Activated T-cell treated with anti-CD3 and anti-CD28 coated beads, Interleukin-2, amount 50 U/mL, for 72 hours (primary cell): ENCODE measurements at places on chromosomes 12 and 14.

DNA sequence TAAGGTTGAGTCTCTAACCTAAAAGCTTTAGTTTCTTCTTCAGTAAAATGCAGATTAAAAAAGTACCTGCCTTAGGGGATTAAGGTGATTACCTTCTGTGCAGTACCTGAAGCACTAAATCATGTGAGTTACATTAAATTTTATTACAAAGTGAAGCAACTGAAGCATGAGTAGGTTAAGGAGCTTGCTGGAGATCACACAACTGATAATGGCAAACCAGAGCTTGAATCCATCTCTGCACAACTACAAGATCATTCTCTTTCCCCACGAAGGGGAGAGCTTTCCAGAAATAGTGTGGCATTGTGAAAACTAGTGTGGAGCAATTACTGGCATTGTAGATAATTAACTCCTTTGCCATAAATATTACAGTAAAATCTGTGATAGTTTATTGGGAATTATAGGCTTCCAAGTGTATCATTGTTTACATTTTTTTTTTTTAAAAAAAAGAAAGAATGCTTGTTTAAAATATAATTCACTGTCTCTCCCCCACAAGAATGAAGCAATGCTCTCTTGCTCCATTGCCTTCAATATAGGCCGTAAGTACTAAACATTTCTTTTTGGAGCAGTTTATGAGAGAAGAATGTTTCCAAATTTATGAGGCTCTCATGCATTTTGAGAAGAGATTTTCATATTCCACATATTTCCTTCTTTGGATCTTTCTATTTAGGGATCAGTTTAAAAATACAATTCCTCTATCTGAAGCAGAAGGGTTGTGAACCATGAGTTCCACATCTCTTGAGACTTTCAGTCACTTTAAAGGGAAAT lies 20.5 kb downstream of the SLC38A2 start:
- DNase-seq: no peak

DNA sequence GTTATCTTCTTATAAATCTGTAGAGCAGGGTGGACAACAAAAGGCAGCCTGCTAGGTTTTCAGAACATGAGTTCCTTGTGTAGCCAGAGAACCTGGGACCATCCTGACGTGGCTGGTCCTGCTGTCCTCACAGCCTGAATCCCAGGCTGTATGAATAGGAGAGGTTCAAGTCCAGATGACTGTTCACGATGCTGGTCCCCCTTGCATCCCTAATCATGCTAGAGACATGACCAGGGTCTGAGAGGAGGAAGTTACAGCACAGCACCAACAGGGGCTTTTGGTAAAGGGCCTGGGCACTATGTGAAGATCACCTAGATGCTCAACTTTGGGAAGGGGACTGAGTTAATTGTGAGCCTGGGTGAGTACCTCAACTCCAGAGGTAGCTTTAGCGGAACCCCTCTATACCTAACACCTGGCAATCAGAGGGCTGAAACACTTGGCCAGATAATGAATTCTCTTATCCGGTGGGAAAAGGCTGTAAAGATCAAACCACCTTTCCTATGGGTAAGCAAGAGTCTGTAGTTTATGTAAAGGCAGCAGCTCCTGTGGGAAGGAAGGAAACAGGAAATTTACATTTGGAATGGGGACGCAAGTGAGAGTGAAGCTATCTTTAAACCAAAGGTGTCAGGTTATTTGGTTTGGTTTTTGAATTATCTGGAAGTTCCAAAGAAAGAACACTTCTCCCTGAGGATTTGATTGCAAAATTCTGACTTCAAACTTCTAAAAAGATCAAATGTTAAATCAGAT lies 112.8 kb downstream of the DAD1 start:
- DNase-seq: no peak

GRCh38 chr12:40474630-40475029 lies 217.6 kb upstream of the CNTN1 start:
- no peak for DNase-seq

- DNase-seq: no peak
Measured at GRCh38 chr14:99549684-99550083, 54.3 kb downstream of the CCDC85C start.

- DNase-seq: no peak
Measured at GRCh38 chr12:86154620-86155019, 101.6 kb downstream of the MGAT4C start.

DNA sequence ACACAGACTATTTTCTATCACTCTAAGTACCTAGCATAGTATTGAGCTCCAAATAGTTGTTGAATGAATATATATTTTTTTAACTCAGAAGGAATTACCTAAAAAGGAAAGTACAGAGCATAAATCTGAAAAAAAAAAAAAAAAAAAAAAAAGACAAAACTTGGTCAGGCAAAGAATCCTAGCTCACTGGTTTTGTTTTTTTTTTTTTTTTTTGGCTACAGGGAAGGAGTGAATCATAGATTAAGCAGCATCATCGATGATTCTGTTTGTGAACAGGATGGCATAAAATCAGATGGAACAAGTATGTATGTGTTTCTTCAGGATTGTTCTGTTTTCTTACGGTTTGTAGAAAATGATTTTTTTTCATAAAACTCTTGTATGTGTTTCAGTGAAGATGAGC lies 66.1 kb upstream of the BCAT1 start:
- no peak for DNase-seq

GRCh38 chr14:90373887-90374286 lies 22.9 kb upstream of the CALM1 start:
- DNase-seq: no peak
